NCI-H82 (cell line): ENCODE measurements at places on chromosomes 5 and 9.

DNA sequence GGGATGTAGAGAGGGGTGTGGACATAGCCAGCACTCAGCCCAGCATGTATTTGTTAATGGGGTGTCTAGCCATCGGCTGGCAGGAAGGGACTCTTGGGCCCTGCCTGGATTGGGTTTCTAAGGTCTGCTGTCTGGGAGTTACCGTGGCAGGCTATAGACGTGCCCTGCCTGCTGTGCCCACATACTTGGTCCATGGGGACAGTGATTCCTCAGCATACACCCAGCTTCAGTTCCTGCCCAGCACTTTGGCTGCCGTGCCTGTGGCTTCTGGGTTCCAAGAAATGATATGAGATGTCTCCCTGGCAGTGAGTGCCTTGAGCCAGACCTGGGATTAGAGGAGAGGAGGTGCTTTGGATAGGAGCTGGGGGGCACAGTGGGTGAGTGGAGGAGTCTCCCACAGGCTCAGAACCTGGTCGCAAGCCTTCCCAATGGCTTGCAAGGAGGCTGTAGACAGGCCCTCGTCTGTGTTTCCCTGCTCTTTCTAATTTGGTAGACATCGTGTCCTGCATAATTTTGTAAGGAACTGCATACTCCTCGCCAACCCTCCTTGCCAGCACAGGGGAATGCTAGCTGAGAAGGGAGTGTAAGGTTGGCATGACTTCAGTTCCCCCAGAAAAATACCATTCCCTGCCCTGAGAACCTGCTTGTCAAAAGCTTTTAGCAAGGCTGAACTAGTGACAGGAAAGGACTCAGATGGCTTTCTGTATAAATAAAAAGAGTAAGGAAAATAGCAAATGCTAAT is 287.9 kb downstream of the ZSWIM6 start:
- no peak for DNase-seq

DNA sequence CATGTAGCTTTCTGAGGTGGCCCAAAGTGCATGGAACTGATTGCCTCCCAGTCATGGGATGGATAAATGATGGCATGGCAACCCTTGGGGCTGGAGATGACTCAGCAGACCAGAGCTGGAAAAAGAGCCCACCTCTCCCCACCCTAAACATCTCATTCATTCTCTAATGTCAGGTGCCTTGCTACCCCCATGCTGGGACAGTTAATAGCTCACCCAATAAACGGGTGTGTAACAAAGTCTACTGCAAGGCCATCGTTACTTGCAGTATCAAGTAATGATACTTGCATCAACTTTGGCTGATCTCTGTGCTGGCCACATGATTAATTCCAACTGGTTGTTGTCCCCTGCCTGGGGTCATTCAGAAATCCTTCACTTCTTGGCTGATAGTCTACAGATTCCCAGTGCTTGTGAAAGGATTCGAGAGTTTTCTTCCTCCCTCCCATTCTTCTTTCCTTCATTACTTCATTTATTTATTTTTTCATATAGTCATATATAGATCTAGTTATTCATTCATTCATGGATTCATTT is 122.8 kb upstream of the TRIM32 start:
- no peak for DNase-seq

DNA sequence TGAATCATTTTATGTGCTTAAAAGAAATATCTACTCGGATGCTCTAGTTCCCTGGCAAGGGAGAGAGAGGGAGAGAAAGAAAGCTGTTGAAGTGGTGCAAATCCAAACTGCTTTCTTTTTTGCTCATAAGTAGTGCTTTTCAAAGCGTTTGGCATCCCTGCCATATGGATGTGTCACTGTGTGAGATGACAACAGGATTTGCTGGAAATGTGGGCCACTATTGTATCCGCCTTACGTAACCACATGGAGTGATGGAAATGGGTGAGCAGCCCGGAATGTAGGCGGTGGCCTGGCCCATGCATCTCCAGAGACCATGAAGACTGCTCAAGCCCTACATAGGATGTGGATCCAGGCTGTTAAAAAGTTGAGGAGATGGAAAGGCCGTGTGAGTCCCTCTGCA is 30.8 kb downstream of the TJP2 start:
- DNase-seq = no peak

GRCh38 chr5:14871214-14872069 is at the start of gene ANKH:
ANKH (minus strand) TSS chr5:14871778; CDS start chr5:14871447, 331 bp downstream.
- DNase-seq = peak; percentile 80

DNA sequence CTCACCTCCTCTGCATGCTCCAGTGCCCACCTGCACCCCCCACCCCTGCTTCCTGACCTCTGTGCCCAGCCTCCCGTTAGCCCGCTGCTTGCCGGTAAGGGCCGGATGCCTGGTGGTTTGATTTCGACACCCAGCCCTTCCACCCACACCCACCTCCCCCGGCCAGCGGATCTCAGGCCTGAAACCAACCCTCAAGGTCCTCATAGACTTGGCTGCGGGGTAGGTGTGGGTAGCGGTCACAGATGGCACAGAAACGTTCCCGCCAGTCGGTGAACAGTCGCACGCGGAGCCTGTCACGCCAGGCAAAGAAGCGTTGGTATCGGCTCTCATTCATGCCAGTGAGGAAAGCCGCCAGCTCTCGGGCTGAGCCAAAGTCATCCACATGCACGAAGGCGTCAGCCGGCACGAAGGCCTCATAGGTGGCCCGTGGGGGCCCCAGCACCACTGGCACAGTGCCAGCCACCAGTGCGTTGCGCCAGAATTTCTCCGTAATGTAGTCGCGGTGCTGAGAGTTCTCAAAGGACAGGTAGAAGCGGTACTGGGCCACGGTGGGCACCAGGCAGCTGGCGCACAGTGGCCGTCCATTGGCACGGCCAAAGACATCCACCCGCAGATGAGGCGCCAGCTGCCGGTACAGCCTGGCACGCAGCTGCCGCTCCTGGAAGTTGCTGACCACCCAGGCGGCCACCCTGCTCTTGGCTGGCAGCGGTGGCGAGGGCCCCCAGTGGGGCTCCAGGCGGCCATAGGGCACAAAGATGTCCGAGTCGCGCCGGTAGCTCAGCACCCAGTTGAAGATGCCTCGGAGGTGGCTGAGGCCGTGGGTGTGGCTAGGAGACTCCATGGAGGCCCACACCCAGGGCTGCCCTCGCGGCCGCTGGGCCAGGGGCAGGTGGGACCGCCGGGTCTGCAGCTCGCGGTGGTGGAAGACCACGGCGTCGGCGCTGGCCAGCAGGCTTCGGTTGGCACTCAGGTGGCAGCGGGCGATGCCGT is 1.1 kb downstream of the FUT7 start:
- no peak for DNase-seq

DNA sequence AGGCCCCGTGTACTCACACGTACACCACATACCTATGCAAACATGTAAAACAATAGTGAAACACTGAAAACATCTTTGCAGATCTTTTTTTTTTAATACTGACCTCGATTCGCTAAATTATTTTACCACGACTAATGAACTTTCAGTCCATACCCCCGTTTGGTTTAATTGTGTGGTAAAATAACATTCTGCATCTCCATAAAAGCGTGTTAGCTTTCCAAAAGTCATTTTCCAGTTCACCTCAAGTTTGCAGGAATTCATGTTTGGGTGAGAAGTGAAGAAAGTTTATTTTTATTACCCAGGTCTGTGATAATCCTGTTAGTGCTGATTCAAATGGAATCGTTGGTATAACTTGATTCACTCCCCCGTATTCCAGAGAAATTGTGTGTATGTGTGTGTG is 652 bp downstream of the ARSK start:
- no peak for DNase-seq

DNA sequence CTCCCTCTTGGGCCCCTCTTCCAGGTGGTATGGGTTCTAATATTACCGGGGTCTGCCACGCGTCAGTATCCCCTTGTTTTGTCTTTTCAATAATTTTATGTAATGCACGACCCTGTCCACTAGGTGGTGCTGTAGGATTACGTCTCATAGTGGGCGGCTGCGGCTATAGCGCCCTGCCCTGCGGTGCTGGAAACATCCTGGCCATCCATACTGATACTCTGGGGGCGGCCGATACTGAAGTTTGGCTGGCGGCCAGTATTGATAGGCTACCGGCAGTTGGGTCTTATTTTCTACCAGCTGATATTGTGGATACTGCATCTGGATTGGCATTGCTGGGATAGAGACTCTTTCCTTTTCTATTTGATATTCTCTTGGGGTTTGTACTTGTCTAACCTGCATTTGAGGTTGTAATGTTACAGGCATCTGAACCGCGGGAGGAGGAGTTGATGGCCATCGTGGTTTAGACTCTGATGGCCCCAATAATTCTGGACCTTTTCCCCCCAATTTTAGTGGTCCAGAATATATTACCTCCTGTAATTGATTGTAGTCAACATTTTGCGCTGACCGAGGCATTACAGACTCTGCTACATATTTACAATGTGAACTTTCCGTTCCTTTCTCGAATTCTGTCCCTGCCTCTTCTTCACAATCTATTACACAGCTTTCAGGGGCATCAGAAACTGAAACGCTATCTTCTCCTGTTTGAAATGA is 3.3 kb upstream of the TMEM141 start:
- peak; percentile 92 for DNase-seq

GRCh38 chr5:50711280-50711679 is 44.8 kb downstream of the PARP8 start:
- peak; percentile 39 for DNase-seq

GRCh38 chr5:34580983-34581382 is 75.1 kb upstream of the RAI14 start:
- DNase-seq = peak; percentile 8

- no peak for DNase-seq
Observed at GRCh38 chr5:25554077-25554476, 909.3 kb upstream of the CDH10 start.

DNA sequence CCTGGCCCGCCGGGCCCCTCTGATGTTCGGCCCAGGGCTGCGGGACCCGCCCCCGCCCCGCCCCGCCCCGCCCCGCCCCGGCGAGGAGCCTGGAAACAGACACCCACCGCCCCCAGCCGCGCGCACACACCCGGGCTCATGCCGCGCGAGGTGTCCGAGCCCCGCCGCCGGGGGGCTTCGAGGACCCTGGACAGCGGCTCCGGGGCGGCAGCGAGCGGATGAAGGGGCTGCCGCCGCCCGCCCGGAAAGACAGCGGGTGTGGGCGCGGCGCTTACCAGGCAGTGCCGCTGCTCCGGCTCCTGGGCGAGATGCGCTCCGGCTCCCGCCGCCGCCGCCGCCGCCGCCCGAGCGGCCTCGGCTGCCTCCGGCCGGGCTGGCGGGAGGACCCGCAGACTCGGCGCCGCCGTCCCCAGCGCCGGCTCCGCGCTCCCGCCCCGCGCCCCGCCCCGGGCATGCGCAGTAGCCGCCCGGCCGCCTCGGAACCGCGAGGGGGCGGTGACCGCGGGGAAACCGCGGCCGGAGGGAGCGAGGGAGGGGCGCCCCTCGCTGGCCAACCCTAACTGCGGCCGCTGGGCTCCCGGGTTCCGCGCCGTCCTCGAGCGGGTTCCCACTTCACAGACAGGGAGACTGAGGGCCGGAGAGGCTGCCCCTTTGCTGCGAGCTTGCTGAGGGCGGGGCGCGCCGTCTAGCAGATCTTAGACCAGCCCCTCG is at the start of gene GPRIN1:
GPRIN1 (minus strand) TSS at position 433 of the 711 bp plus-strand sequence. CDS start 10,322 bp downstream, outside the sequence.
- DNase-seq = peak; percentile 71

GRCh38 chr9:93686127-93686879 is 109.9 kb downstream of the PHF2 start:
- no peak for DNase-seq

GRCh38 chr5:88979726-88980125 is 96.7 kb upstream of the MEF2C start:
- DNase-seq = no peak

DNA sequence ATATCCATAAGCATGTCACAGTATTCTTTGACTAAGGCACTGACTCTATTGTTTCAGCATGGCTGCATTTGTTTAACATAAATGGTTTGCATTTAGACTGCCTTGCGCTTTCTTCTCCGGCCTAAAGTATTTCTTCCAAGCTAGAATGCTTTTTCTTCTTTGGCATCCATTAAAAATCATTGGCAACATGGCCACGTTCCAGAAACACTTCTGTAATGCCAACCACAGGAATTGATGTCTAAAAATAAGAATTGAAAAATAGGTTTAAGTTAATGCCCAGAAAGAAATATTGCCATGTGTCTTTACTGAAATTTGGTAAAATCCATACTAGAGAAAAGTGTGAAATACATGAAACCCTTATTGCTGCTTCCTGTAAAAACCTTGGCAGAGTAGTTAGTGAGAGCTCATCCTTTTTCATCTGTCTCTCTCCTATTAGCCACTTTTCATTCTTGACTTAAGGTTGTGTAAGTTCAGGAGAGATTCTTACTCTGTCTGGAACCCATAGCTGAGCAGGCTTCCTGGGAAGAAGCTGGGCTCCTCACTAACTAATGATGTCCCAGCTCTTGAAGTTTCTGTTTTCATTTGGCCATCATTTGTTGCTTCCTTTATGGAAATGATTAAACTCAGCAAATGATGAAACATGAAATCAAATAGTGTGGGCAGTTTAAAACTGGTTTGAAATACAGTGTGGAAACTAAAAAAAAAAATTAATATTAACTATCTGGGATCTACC is 58.2 kb upstream of the RPS23 start:
- no peak for DNase-seq

DNA sequence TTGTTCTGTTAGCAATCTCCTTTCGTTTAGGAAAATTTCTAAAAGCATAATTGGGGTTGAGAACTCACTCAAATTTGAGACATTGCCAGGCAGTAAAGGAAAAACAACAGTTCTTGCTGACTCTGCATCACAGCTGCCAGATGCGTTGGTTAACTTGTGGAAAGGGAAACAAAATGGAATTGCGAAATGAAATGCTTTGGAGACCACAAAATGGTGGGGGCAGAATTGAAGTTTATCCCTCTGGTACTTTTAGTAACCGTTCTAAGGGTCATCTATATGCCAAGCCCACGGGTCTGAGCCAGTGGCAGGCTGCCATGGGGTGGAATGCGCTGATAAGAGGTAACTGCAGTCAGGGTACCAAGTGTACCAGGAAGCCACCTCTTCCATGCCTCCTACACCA is 28.6 kb upstream of the SELENOP start:
- DNase-seq = no peak

- DNase-seq = no peak
Observed at GRCh38 chr9:137761032-137761431, 116.5 kb upstream of the CACNA1B start.

GRCh38 chr9:129185991-129186390 is 7.9 kb upstream of the IER5L start:
- peak; percentile 26 for DNase-seq

DNA sequence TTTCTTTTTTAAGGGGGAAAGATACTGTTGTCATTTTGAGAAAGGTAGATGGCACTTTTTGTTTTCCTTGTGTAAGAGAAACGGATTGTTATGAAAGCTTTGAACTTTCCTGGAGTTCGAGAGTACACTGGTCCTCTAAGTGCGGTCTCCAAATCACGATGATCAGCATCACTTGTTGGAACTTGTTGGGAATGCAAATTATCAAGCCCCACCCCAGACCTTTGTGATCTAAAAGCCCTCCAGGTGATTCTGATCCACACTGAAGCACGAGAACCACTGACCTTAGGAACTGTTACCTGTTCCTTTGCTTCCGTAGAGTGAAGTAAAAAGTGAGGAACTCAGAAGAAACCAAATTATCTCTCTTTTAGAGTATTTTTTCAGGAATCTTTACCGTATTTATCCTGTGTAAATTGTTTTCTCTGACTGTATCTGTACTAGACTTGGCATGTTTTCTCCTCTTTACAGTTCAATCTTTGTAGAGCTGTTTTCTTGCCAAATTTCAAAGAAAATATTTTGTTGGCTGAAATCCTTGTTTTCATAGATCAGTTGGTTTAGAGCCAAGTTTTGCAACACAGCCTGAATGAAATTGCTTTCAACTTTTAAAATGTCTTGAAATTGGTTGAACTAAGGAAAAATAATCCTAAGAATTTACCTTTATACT is 4.0 kb downstream of the MAT2B start:
- DNase-seq = no peak
